Natural killer cell treated with Interleukin-12 subunit alpha and Interleukin-12 subunit beta and Interleukin-15 and Interleukin-18, amount 100 ng/mL, for 72 hours (primary cell): ENCODE measurements at places on chromosomes 5 and 9.

DNA sequence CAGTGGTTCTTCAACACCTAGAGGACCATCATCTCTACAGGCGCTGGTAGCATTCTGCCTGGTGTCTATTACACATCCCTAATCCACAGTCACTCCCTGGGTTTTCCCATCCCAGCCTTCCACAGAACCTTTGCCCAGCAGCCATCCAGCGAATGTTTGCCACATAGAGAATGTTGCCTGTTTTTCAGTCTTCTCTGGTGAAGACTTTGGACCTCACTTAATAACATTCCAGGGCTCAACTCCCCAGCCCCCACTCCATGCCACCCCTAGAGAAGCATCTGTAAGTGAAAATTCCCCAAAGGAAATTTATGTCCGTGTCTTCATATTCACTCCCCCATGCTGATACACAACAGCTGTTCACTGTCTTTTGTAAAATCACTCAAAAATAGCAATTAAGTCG is 249.6 kb downstream of the AOPEP start:
- no peak for DNase-seq

DNA sequence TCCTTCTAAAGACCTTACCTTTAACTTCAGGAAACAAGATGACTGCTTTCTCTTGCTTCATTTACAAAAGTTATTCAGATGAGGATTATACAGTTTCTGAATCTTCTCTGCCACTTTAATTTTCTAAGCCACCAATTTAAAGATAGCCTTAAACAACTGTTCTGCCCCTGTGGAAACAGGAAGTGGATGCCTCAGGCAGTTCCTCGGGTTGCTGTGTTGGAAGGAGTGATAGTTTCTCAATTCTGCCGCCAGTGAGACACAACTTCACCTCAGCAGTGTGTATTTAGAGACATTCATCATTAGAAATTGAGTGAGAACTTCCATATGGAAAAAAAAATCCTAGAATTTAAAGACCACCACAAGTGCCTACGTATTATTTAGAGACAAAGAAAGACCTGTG is 475.1 kb upstream of the WWC1 start:
- DNase-seq: no peak

- DNase-seq: no peak
Measured at GRCh38 chr5:96683392-96683791, 21.2 kb downstream of the CAST start.

DNA sequence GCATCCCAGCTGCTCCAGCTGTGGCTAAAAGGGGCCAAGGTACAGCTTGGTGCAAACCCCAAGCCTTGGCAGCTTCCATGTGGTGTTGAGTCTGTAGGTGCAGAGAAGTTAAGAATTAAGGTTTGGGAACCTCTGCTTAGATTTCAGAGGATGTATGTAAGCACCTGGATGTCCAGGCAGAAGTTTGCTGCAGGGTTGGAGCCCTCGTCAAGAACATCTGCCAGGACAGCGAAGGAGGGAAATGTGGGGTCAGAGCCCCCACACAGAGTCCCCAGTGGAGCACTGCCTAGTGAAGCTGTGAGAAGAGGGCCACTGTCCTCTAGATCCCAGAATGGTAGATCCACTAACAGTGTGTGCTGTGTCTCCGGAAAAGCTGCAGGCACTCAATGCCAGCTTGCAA is 236.2 kb upstream of the ADRA1B start:
- DNase-seq: no peak

DNA sequence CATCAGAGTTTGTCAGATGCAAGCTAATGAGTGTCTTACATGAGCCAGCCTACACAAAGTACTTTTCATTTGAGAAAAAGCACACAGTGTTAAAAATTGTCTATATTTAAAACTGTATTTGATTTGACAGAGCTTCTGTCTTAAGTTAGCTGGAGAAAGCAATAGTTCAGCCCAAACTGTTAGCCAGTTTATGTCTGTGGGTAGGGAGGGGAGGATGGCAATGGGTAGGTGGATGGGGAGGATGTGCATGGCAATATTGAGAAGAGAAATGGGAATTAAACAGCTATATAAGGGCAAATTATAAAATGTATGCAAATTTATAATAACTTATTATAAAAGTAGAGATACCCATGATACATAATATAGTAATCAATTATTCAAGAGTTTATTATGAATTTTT is 31.3 kb downstream of the CDH9 start:
- DNase-seq: no peak

GRCh38 chr5:174145821-174146220 is 100.3 kb downstream of the NSG2 start:
- no peak for DNase-seq

DNA sequence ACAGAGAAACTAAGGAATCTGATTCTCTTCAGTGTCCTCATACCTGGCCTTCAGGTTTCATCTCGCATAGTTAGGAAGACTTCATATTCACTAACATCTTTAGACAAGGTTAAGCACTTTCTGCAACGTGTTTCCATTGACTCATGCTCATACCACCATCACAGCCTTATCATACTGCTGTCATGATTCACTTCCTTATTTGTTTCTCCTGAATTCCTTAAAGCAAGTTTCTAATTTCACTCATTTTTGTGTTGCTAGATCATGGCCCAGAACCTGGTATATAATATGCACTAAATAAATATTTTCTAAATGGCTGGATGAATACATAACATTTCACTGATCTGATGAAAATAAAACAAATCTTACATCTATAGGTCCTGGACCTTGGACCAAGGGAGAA is 472.9 kb downstream of the PRELID2 start:
- no peak for DNase-seq

- DNase-seq: no peak
Measured at GRCh38 chr9:129838707-129839259, 3.5 kb downstream of the USP20 start.

DNA sequence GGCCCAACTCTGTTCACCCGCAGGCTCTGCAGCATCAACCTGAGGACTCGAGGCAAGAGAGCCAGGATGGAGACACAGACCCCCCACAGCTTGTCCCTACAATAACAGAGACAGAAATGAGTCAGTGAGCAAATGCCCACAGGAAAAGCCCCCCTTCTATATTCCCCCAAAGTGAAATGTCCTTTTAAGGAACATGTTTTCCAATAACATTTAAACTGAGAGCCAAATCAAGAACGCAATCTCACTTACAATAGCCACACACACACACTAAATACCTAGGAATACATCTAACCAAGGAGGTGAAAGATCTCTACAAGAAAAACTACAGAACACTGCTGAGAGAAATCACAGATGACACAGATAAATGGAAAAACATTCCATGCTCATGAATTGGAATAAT is 49.0 kb downstream of the TEX10 start:
- DNase-seq: no peak

- DNase-seq: no peak
Measured at GRCh38 chr5:68746220-68746619, 347.6 kb upstream of the SLC30A5 start.

GRCh38 chr5:131363811-131364506 is 100.1 kb downstream of the CDC42SE2 start:
- no peak for DNase-seq

- DNase-seq: no peak
Measured at GRCh38 chr9:137658781-137659180, 40.0 kb downstream of the EHMT1 start.

GRCh38 chr9:10331157-10331556 is 281.6 kb downstream of the PTPRD start:
- no peak for DNase-seq

DNA sequence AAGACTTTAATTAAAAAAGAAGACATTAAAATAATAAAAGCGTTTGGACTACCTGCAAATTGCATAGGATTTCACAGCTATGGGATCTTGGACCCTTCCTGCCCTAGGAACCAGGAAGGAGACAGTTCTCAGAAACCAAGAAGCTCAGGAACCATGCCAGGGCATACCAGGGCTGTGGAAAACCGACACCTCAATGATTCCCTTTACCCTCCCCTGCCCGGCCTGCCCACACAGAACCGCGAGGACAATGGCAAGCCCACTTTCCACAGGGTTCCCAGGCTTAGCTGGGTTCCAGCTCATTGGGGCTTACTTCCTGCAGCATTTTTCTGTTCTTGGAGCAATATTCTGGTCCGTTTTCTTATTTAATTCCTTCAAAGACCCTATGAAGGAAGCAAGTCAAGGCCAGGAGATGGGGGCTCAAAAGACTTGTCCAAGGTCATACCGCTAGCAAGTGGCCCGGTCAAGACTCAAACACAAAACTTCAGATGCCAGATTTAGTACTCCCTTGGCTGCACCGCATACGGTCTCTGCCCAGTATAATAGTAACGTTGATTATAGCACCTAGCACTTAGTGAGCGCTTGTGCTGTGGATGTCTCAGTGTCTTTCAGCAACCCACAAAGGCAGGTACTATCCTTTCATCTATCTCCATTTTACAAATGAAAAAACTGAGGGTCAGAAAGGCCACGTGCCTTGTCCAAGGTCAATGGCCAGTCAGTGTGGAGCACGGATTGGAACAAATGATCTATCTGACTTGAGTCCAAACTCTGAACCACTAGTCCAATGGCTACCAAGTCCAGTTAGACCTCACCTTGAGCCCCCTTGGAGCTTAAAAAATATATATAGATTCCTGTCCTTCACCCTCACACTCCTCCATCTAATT is 6.8 kb downstream of the FAT2 start:
- no peak for DNase-seq

DNA sequence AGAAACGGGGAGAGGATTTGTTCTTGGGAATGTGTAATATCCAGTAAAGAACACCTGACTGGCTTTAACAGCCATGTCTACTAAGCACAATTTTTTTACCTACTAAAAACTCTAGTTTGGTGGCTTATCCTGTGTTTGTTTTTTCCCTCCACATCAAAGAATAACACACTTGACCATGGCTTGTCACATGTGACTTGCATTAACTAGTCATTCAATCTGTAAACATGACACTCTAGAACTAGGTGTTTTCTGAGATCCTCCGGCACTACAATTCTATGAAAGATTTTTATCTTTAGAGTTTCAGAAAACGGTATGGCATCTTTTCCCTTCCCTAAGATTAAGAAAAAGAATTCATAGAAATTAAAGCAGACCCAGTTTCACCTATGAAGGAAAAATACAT is 103.7 kb downstream of the CEMIP2 start:
- no peak for DNase-seq

GRCh38 chr9:22815246-22815645 is 368.6 kb downstream of the DMRTA1 start:
- DNase-seq: no peak

DNA sequence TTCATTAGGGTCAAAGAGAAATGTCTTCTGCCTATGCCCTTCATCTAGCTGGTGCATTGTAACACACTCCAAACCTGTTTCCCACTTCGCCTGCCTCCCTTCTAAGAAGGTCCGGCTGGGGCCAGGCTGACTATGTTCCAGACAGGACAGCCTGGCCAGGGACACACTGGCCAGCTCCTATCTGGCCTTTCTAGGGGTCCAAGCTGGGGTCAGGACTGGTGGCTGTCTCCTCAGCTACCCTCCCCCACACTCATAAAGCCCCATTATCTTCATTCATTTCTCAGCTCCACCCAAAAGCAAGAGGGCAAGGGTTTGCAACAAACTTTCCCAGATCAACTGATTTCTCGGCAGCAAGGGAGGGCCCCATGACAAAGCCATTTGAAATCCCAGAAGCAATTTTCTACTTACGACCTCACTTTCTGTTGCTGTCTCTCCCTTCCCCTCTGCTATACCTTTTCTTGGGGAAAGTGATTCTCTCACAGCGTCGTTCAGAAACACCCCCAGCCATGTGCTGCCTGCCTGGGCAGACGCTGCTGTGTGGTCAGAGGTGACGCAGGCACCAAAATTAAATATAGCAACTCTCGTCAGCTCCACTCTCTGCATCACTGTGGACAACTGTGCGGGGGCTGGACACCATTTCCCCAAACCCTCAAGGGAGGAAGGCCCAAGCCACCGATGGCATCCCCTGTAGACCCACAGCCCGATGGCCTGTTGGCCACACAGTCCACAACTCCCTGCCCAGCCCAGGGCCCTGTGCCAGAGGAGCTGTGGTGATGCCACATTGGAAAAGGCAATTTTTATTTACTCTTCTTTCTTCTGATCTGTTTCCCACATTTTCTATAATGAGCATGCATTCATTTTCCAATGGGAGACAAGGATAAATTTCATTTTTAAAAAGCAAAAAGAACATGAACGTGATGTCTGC is 6.1 kb downstream of the IL13 start:
- no peak for DNase-seq

DNA sequence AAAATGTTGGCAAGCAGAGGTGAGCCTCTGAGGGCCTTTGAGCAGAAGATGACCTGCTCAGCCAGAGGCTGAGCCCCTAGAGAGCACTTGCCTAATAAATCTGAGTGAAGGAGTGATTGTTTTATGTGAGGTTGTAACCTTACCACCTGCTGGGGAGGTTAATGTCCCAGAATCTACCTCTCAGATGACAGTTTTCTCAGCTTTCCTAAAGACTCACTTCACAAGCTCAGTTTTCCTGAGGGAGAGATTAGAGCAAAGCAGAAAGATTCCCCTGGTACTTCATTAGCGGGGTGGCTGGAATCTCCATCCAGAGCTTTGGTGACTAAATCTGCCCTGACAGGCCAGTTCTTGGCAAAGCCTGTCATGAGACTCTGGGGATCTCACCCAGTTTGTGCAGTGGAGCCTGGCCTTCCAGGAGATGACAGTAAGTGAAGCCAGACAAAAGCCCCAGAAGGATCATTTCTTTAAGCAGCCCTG is 48.8 kb upstream of the GALNT10 start:
- DNase-seq: no peak

- DNase-seq: no peak
Measured at GRCh38 chr5:169100735-169101075, 200.2 kb downstream of the SLIT3 start.

DNA sequence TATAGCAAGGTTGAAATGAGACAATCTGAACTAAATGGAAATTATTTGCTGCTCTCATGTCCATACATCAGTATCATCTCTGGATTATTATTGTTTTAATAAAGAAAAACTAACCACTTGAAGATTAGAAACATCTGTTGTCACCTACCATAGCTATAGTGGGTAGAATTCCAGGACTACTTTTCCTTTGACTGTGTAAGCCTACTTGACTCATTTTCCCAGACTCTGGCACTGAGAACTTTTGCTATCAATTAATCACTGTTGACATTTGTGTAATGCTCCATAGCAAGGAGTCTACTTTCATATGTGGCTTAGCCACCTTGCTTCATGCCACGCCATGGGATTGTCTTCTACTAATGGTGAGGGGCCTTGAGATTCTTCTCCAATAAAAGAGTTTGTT is 59.9 kb upstream of the ARRDC3 start:
- DNase-seq: no peak

- DNase-seq: no peak
Measured at GRCh38 chr5:96655506-96655905, 6.7 kb upstream of the CAST start.

DNA sequence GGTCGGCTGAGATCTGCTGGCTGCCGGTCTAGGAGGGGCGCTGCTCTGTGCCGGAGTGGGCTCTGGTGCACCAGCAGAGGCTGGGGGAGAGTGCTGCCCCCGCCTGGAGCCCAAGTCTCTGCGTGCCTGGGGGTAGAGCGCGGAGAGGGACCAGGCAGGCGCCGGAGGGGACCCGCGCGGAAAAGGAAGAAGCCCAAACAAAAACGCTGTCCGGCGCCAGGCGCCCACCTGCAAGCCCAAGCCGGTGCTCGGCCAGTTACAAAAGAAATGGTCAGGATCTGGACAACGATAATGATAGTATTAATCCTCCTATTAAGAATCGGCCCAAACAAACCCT is 571 bp upstream of the S1PR3 start:
- DNase-seq: no peak
